ENCODE measurements at places on chromosomes 4 and X.

- peaks cover 45% of the 10 kb centered on the region for H3K4me1 ChIP-seq
- no peak overlapping the region for H3K4me3 ChIP-seq
- peak; percentile 83 for DNase-seq
- no peaks in the 10 kb centered on the region for H3K27me3 ChIP-seq
- no peaks in the 10 kb centered on the region for H3K36me3 ChIP-seq
Measured at GRCh38 chr4:81505004-81505598, 33.4 kb upstream of the RASGEF1B start.

- H3K4me3 ChIP-seq: no peak overlapping the region
- H3K27me3 ChIP-seq: no peaks in the 10 kb centered on the region
- H3K4me1 ChIP-seq: peaks cover 10% of the 10 kb centered on the region
- DNase-seq: no peak
- H3K36me3 ChIP-seq: no peaks in the 10 kb centered on the region
Measured at GRCh38 chrX:3820167-3820566, 106.7 kb upstream of the PRKX start.

DNA sequence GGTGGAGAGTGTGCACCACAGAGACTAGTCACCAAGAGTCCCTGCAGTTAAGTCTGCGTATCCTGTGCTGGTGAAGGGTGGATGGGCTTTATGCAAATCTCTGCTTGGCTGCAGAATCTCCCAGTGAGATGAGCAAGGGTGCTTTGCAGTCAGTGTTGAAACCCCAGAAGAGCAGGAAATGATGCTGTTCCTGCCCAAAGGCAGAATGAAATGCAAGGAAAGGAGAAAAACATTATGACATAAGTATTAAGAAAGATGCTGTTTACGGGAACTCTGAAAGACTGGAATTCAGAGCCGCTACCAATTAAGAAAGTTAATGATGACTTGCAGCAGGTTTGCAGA, 25.4 kb upstream of the ACSL1 start:
- H3K4me3 ChIP-seq: no peak overlapping the region
- H3K27ac ChIP-seq: peak overlapping the region; percentile 76
- no peaks in the 10 kb centered on the region for H3K27me3 ChIP-seq
- no peaks in the 10 kb centered on the region for H3K4me1 ChIP-seq
- no peaks in the 10 kb centered on the region for H3K36me3 ChIP-seq

- no peak overlapping the region for H3K4me3 ChIP-seq
- no peaks in the 10 kb centered on the region for H3K36me3 ChIP-seq
- no peaks in the 10 kb centered on the region for H3K27me3 ChIP-seq
- H3K4me1 ChIP-seq: no peaks in the 10 kb centered on the region
Measured at GRCh38 chrX:107996124-107996523, 14.0 kb upstream of the TEX13B start.

DNA sequence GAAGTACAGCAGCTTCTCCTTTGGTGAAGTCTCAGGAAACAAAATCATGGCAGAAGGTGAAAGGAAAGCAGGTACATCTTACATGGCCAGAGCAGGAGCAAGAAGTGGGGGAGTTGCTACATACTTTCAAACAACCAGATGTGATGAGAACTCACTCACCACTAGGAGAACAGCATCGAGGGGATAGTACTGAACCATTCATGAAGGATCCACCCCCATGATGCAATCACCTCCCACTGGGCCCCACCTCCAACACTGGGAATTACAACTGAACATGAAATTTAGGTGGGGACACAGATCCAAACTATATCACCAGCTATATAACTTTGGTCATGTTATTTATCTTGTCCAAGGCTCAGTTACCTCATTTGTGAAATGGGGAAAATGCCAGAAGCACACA, 159.4 kb downstream of the OPHN1 start:
- H3K4me1 ChIP-seq: no peaks in the 10 kb centered on the region
- no peaks in the 10 kb centered on the region for H3K27me3 ChIP-seq
- H3K27ac ChIP-seq: no peak overlapping the region
- no peak for DNase-seq

DNA sequence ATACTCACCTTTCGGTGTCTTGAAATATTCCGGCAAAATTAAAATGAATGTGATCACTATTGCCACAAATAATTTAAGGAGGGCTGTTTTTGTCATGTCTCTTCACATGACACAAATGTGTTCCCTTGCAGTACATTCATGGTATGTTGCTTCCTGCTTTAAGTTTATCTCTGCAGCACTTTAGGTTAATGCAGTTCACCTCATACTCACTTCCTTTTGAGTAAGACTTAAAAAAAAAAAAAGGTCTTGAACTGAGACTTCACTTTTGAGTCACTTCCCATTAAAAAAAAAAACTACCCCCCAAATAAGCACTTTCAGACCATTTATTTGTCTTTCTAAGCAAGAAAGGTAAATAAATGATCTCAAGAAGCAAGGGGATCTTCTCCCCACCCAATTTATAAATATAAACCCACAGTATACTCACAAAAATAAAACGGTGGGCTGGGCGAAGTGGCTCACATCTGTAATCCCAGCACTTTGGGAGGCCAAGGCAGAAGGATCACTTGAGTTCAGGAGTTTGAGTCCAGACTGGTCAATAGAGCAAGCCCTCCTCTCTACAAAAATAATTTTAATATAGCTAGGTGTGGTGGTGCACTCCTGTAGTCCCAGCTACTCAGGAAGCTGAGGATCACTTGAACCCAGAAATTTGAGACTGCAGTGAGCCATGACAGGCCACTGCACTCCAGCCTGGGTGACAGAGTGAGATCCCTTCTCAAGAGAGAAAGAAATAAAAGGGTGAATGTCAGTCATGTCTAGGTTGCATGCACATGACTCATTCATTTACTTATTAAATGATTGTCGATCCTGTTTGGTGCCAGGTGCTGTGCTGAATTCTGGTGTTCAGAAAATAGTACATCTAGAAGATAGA, at the start of gene TMEM156:
TSS of gene TMEM156 (minus strand) at position 192 of the 868 bp plus-strand sequence. CDS start at position 96, 96 bp downstream.
- H3K27ac ChIP-seq: peak within 1 kb of the TSS; percentile 32
- peaks cover 5% of the 10 kb centered on the region for H3K4me1 ChIP-seq
- no peak for DNase-seq
- H3K27me3 ChIP-seq: no peaks in the 10 kb centered on the region
- no peak within 1 kb of the TSS for H3K4me3 ChIP-seq

DNA sequence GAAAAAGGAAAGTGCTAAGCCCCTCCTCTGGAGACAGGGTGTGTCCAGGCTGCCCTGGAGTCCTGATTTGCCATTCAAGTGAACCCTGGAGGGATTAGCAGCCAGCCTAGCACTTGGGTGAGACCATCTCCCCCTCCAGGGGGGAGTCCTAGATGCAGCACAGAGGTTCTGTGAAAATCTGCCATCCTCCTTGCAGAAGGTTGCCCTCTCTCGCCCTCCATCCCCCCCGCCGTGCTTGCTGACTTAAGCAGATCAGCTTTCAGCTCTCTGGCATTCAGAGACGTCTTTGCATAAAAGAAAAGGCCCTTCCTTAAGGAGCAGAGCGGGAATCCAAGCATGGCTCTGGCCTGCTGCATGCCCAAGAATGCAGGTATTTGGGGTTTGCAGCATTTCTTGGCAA, 102.1 kb upstream of the SCML1 start:
- H3K27me3 ChIP-seq: no peaks in the 10 kb centered on the region
- H3K27ac ChIP-seq: no peak overlapping the region
- DNase-seq: no peak
- no peaks in the 10 kb centered on the region for H3K36me3 ChIP-seq

- H3K27me3 ChIP-seq: no peaks in the 10 kb centered on the region
- H3K36me3 ChIP-seq: no peaks in the 10 kb centered on the region
- H3K27ac ChIP-seq: no peak overlapping the region
- no peaks in the 10 kb centered on the region for H3K4me1 ChIP-seq
Measured at GRCh38 chr4:118417325-118417724, 64.5 kb upstream of the PRSS12 start.

GRCh38 chrX:70084592-70085240, 22.5 kb downstream of the OTUD6A start:
- no peak overlapping the region for H3K27ac ChIP-seq
- no peaks in the 10 kb centered on the region for H3K4me1 ChIP-seq
- H3K27me3 ChIP-seq: no peaks in the 10 kb centered on the region

DNA sequence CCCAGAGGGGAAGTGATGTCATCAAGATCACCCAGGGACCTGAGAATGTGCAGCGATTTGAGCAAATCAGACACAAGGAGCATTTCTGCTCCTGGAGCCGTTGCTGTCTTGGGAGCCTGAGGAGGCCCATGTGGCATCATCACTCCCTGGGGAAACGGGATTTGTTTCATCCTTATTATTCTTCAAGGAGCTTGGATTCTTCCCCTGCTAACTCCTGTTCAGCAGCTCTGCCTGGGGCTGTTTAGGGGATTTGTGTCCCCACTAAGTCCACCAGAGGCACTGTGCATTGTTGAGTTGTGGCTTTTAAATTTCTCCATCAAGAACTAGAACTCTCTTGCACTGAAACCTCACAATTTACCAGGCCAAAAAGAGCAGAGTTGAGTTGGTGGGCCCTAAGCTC, 104.2 kb upstream of the MSX1 start:
- H3K4me3 ChIP-seq: no peak overlapping the region
- H3K27ac ChIP-seq: no peak overlapping the region
- DNase-seq: no peak
- no peaks in the 10 kb centered on the region for H3K27me3 ChIP-seq

DNA sequence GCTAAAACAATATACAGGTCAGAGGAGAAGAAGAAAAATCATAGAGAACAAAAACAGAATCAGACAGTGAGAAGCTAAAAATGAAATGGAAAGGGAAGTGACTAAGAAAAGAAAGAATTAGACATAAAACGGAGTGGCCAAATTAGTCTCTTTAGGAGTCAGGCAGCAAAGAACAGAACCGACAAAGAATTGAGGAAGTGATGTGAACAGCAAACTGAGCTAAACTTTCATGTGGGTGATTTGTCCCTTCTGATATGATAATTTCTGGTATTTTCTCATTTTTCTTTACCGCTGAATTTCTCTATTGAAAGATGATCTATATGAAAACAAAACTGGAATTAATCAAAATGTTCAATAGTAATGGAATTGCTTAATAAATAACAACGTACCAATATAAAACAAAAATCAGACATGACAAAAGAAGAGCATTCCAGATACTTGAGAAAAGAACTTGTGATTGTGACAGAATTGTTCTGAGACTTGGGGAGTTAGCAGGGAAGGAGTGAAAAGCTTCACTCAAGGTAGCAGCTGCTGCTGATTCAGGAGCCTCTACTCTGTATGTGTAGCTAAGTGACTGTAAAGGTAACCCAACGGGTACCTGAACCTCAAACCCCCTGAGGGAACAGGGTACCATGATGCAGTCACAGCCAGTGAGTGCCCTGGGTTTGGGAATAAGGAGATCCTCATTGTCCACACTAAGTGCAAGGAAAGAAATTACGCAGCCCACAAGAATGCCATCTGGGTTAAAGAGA, 8.8 kb downstream of the TAPT1 start:
- no peak overlapping the region for H3K27ac ChIP-seq
- H3K4me3 ChIP-seq: no peak overlapping the region

DNA sequence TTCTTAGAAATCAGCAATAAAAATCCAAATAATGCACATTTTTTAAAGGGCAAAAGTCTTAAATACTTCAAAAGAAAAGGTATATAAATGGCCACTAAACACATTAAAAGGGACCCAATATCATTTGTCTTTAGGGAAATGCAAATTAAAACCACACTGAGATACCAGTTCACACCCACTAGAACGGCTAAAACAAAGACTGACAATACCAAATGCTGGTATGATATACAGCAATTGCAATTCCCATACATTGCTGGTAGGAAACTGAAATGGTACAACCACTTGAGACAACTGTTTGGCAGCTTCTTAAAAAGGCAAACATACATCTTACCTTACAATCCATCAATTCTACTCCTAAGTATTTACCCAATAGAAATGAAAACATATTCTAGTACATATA, 33.7 kb downstream of the CAMK2D start:
- no peak overlapping the region for H3K4me3 ChIP-seq
- no peaks in the 10 kb centered on the region for H3K27me3 ChIP-seq
- peaks cover 4% of the 10 kb centered on the region for H3K4me1 ChIP-seq
- H3K27ac ChIP-seq: no peak overlapping the region

- H3K27ac ChIP-seq: no peak overlapping the region
- H3K4me3 ChIP-seq: no peak overlapping the region
- no peaks in the 10 kb centered on the region for H3K27me3 ChIP-seq
Measured at GRCh38 chrX:150337026-150337425, 26.1 kb upstream of the MAMLD1 start.

DNA sequence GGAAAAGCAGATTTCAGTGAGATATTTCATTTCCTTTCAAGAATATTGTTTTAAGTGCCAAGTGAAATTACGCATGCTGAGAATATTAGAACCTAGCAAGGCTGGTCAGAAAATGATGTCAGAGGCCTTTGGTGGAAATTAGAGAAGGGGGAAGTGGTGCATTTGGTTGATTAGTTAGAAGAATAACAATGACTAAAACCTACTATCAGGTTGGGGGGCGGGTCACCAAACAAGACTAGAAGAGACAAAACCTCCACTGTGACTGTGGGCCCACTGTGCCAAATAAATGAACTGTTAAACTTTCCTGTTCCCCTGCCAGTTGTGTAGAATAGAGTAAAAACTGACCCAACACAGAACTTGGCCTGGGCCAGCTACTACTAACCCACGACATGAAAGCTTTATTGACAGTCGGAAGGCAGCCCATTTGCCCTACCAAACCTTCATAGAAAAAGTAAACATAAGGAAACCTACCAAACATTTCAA, 2.9 kb downstream of the RAPGEF2 start:
- no peaks in the 10 kb centered on the region for H3K27me3 ChIP-seq
- H3K4me3 ChIP-seq: peak overlapping the region; percentile 61
- no peak for DNase-seq
- H3K36me3 ChIP-seq: no peaks in the 10 kb centered on the region
- peak overlapping the region; percentile 99 for H3K27ac ChIP-seq
- H3K4me1 ChIP-seq: peaks cover 44% of the 10 kb centered on the region

GRCh38 chrX:22037911-22038537, 5.9 kb downstream of the PHEX start:
- no peaks in the 10 kb centered on the region for H3K27me3 ChIP-seq
- H3K4me3 ChIP-seq: no peak overlapping the region
- no peaks in the 10 kb centered on the region for H3K4me1 ChIP-seq
- no peaks in the 10 kb centered on the region for H3K36me3 ChIP-seq
- DNase-seq: no peak
- H3K27ac ChIP-seq: no peak overlapping the region

DNA sequence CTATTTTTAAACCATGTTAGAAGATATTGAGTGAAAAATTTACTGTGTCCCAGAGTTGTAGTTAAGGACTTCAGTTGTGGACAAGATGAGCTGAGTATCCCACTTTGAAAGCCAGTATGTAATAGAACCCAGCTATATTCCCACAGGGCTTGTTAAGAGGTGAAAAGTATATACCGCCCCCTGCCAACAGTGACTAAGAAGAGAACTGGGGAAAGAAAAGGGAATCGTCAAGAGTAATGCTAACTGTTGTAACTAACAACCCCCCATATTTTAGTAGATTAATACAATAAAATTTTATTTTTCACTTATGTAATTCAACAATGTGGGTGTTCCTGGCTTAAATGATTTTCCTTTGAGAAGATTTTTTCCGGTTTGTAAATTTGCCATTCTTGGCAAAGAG, 250.4 kb upstream of the GIMD1 start:
- no peaks in the 10 kb centered on the region for H3K4me1 ChIP-seq
- H3K36me3 ChIP-seq: no peaks in the 10 kb centered on the region
- no peak overlapping the region for H3K27ac ChIP-seq

DNA sequence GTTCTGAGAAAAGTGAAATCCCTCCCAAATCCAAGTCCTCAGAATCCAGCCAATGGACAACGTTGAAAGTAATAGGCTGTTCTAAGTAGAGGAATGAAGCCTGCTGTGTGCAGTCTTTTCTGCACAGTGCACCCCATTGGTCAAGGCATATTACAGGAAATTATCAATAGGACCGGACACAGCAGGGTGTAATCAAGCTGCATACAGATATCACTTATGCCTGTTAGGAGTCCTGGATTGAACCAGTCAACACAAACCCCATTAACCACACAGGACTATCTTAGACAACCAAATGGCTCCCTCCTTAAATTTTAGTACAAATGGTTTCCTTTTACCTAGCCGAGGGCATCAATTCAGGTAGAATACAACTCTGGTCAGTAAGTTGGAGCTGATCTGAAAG, 34.2 kb upstream of the MAGEA8 start:
- H3K36me3 ChIP-seq: no peaks in the 10 kb centered on the region
- no peak overlapping the region for H3K4me3 ChIP-seq

All from upper lobe of left lung (tissue), 6 donors.